Iris pigment epithelial cell (primary cell): ENCODE measurements at places on chromosomes 16 and 17.

DNA sequence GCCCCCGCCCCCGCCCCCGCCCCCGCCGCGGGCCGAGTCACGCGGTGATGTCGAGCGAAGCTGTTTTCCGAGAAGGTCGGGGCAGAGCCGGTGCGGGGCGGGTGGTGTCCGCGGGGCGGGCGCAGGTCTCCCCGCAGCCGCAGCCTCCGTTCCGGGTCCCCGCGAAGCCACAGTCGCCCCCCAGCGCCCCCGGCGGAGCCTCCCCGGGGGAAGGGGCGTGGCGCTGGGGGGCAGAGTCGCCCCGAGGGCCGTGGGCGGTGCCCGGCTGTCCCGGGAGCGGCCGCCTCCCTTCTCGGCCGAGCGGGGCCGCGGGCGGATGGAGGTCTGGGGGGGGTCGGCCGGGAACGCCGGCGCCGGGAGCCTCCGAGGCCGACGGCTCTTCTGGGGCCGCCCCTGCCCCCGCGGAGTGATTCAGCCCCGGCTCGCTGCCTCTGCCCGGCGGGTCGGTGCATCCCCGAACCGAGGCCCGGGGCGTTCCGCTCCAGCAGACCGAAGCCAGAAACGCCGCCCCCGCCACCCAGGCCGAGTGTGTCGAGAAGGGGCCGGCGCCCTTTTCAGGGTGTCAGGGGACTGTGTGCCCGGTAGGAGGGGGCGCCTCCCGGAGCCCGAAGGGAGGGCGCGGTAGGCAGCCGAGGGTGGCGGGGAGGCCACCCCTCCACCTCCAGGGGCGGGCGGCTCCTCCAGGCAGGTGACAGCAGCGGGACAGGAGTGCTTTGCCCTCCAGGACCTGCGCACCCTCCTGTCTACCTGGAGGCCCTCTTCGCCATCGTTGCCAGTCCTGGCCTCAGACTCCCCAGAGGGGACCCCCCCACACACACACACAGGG, 1.7 kb downstream of the METRNL start:
- DNase-seq = peak; percentile 42

DNA sequence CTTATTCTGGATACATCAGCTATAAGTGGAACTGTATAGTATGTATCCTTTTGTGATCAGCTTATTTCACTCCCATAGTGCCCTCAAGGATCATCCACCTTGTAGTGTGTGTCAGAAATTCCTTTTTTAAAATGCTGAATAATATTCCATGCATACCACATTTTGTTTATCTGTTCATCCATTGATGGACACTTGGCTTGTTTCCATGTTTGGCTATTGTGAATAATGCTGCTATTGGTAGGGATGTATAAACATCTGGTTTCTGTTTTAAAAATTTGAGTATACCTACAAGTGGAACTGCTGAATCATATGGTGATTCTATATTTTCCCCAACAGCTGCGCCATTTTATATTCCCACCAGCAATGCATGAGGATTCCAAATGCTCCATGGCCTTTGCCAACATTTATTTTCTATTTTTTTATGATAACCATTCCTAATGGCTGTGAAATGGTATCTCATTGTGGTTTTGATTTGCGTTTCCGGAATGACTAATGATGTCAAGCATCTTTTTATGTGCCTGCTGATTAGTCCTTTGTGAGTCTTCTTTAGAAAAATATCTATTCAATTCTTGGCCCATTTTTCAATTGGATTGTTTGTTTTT, 11.6 kb downstream of the RCVRN start:
- peak; percentile 54 for DNase-seq

GRCh38 chr17:48767263-48767774, 38.8 kb upstream of the HOXB13 start:
- DNase-seq = no peak

GRCh38 chr17:28957277-28957991, 6.1 kb upstream of the PHF12 start:
- no peak for DNase-seq

- DNase-seq = no peak
These were observed 2.6 kb downstream of the STH start for GRCh38 chr17:46001390-46002310.
